Glomerular endothelial cell (primary cell): ENCODE measurements at places on chromosomes 5 and 9. TPM values are rescaled to one million over a fixed set of nuclear protein-coding genes. Genes with fewer than 3 reads are reported as not detected.

GFI1B gene
- total RNA-seq: not detected in 2 replicates

MOB3B gene
- total RNA-seq: 0.05 and 0.47 TPM in 2 replicates

SLC45A2 gene
- not detected in 2 replicates for total RNA-seq

GRXCR2 gene
- total RNA-seq: not detected in 2 replicates

ANGPTL2 gene
- total RNA-seq: 25.5 and 52.3 TPM in 2 replicates

ANXA2R gene
- total RNA-seq: 4.1 and 11.2 TPM in 2 replicates

DMGDH gene
- 1.1 TPM in 1 of 2 replicates, not detected in the other for total RNA-seq

HTR4 gene
- not detected in 2 replicates for total RNA-seq

FOXI1 gene
- total RNA-seq: not detected in 2 replicates

CYLC2 gene
- total RNA-seq: not detected in 2 replicates

ECSCR gene
- total RNA-seq: 345 and 393 TPM in 2 replicates

PNPLA7 gene
- total RNA-seq: 2.4 and 2.8 TPM in 2 replicates

TLR4 gene
- 38.6 and 38.8 TPM in 2 replicates for total RNA-seq

PCDHA4 gene
- 0.29 TPM in 1 of 2 replicates, not detected in the other for total RNA-seq

ZNF658 gene
- total RNA-seq: 2.0 and 2.1 TPM in 2 replicates

C5orf58 gene
- not detected in 2 replicates for total RNA-seq

FRMD3 gene
- total RNA-seq: 6.1 TPM in 2 replicates

NPR3 gene
- total RNA-seq: 0.70 and 2.9 TPM in 2 replicates

NIM1K gene
- 0.05 TPM in 1 of 2 replicates, not detected in the other for total RNA-seq

SV2C gene
- total RNA-seq: not detected in 2 replicates

LCN1 gene
- not detected in 2 replicates for total RNA-seq

CYSRT1 gene
- 0.41 and 0.78 TPM in 2 replicates for total RNA-seq

SEMA6A gene
- 4.8 and 9.3 TPM in 2 replicates for total RNA-seq

TMC1 gene
- total RNA-seq: 0.23 and 0.82 TPM in 2 replicates

ST8SIA4 gene
- total RNA-seq: 1.6 and 3.9 TPM in 2 replicates

MRPL22 gene
- 34.2 and 40.6 TPM in 2 replicates for total RNA-seq
